ENCODE measurements at places on chromosomes 3 and 15.

DNA sequence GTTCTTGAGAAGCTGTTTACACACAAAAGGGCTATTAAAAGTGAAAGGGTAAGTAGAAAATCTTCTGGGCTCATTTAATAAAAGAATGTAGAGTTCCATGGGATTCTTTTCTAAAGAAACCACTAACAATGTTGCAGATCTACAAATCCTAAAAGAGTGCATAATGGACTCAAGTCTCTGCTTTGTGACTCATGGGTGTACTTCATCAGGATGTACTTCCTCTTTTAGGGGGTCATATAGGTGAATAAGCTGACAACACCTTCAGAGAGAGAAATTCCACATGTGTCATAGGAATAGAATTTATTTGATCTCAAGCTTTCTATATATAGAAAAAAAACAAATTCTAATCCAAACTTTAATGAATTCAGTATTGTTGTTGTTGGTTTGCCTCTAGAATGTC is 355.5 kb downstream of the TIGIT start:
- DNase-seq: no peak

DNA sequence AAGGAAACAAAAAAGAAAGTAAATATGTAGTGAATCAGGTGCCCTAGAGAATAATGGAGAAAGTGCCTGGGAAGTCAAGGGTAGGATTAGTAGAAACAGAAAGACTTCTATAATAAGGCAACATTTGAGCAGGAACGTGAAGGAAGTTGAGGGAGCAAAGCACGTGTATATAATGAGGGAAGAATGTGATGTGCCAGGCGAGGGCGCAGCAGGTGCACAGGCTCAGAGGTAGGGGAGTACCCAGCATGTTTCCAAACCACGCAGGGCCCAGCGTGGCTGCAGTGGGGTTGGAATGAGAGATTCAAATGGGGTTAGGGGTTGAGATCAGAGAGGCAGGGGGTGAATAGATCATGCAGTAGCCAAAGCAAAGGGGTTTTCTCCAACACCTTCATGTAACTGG is 91.9 kb upstream of the VGLL4 start:
- DNase-seq: no peak

- no peak for DNase-seq
Observed at GRCh38 chr3:106034313-106034712, 165.5 kb upstream of the CBLB start.

- DNase-seq: no peak
Observed at GRCh38 chr3:30964612-30965011, 70.2 kb upstream of the GADL1 start.

DNA sequence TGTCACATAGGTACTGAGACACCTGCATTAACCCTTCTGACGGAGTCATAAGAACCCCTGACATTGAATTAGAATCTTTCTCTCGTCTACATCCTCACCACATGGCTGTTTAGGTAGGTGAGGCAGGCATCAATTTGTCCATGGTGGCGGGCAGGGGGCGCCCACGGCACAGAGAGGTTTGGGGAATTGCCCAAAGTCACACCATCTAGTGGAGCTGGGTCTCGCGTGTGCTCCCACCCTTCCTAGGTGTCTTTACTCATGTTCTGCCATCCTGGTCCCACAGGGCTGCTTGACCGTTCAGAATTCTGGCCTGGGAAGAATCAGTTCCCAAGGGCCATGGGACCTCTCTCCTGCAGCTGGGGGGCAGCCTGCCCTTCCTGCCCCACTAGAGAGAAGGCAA is 14.7 kb upstream of the DLL4 start:
- no peak for DNase-seq

DNA sequence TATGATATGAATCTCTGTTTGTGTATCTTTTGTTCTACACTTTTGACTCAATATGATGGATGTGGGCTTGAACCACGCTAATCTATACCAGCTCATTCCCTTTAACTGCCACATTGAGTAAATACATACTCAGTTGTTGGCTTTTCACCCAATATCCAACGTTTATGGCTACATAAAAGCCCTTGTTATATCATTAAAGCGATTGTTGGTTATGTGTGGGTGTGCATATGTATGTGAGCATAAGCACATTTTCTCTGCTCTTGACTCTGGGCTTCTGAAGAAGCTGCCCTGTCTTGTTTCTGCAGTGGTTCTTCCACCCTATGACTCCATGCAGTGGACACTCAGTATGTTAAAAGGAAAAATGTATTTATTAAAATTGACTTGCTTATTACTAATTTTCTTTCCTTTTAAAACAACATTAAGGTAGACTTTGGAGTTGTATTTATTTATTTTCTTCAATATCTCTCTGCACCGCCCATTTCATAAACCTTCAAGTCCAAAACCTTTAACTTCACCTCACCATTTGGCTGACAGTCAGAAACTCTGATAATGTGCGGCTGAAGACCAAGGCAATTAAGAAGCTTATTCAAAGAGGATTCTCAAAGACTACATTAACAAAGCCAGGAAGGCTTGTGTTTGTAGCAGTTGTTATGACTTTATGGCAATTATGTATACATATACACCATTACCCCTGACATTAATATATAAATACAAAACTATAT is 156.1 kb downstream of the THRB start:
- no peak for DNase-seq

GRCh38 chr3:76615719-76616118 is 424.2 kb upstream of the ROBO2 start:
- no peak for DNase-seq

GRCh38 chr15:79973456-79974195 is 2.6 kb upstream of the BCL2A1 start:
- no peak for DNase-seq

DNA sequence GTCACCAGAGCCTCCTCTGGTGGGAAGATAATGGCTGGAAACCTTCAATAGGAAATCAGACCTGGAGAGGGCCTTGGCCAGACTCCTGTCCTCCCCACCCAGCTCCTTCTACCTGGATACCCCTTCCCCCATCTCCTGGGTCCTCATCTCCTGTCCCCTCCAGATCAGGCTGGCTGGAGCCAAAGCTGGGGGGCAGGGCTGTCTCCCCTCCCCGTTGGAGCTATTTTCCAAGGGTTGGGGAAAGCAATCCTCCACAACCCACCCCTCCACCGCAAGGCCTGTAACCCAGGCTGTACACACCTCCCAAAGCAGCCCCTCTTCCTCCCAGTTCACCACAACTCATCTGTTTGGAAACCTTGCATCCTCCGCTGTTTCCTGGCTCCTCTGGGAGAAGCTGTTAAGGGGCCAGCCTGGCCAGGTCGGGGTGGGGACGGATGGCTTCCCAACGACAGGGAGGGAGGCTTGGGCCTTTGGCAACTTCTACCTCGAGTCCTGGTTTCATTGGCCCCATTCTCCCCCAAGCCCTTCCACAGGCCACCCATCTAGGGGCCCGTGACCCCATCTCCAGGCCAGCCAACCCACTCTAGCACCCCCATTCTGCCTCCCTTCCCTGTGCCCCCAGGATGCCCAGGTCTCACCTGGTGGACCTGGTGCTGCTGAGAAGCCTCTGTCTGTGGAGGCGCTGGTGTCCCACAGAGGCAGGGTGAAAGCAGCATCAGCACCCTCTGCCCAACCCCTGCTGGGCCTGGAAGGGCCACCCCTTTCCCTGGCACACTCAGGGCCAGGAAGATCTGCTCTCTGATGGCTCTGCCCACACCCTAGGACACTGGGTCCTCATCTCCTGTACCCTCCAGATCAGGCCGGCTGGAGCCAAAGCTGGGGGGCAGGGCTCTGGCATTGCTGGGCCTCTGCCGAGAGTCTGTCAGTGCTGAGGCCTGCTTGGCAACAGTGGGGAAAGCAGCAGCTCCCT is 22.1 kb upstream of the GOLGA6C start:
- no peak for DNase-seq

DNA sequence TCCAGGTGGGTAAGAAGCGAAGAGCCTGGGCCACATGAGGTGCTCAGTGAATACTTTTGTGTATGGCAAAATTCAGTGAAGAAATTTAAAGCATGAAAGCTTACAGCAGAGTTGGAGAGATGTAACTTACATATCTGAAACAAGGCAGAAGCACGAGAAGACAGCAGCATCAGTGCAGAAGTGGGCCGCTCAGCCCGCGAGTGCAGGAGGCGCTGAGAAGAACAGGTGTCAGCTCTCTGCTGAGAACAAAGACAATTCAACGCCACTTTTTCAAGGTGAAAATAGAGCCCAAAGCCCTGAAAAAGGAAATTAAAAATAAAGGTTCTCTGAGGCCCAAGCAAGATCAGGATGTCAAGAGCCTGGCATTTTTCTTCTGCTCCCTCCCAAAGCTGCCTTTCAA is 58.3 kb downstream of the RBPMS2 start:
- no peak for DNase-seq

Data from hepatocyte (in vitro differentiated cells).